ENCODE measurements at places on chromosomes 2 and 18.

GRCh38 chr2:65177751-65178442 lies 48.0 kb upstream of the RAB1A start:
- no peak for DNase-seq

DNA sequence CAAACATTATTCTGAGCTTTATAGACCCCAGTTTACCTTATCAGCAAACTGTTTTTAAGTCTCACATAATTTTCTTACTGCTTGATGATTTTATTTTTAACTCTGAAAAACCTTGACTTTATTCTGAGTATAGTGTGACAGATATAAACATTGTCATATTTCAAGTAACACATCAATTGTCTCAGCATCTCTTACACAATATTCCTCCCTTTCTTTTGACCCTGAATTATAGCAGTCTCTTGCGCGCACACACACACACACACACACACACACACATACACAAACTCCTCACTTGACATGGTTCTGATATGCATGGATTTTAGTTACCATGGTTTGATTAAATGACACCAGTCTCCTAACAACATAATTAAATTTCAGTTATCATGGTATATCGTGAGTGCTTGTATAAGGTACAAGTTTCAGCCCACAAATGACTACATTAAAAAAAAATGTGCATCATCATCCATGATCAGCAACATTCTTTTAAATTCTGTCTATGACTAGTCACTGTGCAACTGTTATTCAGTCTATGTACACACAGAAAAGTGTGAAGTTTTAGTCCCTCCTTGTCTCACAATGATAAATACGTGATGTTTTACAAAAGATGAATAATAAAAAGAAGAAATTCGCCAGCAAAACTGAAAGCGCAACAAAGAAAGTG lies 39.5 kb upstream of the TACR1 start:
- DNase-seq, result no peak

GRCh38 chr2:177242121-177242987 lies 22.2 kb downstream of the NFE2L2 start:
- no peak for DNase-seq

- no peak for DNase-seq
Observed at GRCh38 chr18:2914881-2915240, 68.1 kb downstream of the EMILIN2 start.

- DNase-seq, result no peak
Observed at GRCh38 chr2:43831543-43832294, 6.9 kb downstream of the ABCG5 start.

DNA sequence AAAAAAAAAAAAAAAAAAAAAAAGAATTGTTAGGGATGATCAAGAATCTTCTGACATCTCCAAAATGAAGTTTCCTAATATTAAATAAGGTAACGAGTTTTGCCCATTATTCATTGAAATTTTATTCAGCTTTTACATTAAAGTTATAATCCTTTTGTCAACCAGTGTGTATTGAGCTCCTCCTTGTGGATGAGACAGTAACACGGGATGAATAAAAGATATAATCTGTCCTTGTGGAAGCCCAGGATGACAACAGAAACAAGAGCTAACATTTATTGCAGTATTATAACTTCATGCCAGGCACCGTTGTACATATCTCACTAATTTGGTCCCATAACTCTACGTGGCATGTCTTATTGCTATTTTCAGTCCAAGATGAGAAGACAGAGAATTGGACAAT lies 33.4 kb upstream of the SERPINB7 start:
- no peak for DNase-seq

DNA sequence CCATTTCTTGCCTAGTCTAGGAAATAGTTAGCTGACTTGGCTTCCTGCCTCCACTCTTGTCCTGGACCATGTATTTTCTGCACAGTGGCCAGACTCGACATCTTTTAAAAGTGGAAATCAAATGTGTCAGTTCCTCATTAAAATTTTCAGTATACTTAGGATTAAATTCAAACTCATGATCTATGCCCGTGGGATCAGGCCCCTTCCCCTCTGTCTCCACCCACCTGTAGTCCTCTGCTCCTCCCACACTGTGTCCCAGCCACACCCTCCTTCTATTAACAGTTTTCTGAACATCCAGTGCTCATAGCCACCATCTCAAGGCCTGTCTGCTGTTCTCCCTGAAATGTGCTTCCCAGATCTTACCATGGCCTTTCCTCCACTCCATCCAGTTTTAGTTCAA lies 13.3 kb downstream of the ARHGAP25 start:
- no peak for DNase-seq

DNA sequence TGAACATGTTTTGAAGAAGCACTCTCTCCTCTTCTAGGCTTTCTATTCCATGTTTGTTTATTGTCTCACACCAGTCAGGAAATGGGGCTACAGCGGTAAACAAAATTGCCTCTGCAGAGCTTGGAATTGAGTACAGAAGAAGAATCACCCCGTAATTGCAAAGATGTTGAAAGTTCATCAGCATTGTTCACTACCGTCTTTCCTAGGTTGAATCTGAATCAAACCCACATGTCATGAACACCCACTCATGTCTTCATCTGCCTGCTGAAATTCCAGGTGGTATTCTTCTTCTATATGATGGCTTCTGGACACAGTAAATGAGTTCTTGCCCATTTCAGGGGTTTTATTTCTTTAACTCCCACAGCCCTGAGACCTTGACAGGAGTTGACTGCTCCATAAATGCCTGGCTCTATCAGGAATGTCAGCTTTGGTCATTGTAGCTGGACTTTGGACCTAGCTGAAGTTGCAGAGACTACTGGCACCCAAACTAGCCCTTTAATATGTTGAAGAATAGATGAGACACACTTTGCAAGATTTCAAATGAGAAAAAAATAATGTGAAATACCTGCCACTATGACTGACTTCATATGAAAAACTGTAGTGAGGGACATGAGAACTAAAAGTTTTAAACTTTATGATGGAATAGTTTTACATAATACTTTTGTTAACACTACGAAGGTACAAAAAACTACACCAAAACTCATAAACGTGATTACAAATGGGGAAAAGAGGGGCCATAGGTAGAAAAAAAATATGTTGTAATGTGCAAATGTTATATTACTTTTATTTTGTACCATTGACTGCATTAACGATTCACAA lies 1235.3 kb upstream of the ZEB2 start:
- no peak for DNase-seq

DNA sequence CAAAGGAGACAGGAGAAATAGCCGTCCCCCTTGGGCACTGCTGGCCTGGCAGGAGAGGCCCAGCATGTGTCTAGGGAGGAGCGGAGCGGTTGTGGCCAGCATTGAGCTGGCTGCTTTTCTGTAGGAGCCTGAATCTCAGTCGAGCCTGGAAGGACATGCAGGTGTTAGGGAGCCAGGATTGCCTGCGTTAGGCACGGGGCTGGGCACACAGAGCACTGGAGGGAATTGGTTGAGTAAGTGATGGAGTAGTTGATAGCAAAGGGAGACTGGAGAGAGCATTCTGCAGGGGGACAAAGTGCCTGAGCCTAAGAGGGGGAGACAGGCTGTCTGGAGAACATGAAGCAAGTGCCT lies 22.8 kb downstream of the ASAP2 start:
- DNase-seq, result no peak

DNA sequence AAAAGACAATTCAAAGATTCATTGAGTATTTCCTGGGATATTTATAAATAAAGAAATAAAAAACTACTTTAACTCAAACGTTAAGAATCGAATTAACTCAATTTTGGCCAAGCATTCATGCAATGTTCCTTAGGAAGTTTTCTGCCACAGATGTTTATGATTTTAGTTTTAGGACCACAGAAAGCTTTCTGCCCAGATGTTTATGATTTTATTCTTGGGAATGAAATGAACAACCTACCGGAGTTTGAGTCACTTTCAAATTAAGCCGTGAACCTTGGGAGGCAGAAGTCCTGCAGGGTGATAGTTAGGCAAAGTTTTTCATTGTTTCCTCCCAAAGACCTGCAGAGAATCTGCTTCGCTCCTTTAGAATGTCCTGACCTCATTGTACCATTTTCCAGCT lies 34.7 kb upstream of the MBP start:
- DNase-seq, result no peak

GRCh38 chr2:6828299-6828584 lies 37.5 kb downstream of the CMPK2 start:
- DNase-seq, result no peak

DNA sequence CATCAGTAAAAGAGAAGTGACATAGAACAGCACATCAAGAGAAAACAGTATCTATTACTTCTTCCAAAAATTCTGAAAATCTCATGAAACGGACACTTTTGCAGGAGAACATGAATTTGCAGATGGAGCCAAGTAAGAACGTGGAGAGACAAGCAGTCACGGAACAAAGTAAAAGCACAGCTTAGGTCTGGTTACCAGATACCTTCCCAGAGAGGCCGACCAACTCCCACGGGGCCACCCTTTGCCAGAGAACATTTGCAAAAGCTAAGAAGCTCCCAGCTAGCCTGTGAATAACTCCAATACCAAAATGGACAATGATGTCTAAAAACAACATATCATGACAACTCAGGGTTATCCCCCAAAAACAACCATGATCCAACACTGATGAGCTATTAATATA lies 38.9 kb downstream of the THAP4 start:
- no peak for DNase-seq

GRCh38 chr2:162092658-162093556 lies 18.9 kb upstream of the DPP4 start:
- no peak for DNase-seq

DNA sequence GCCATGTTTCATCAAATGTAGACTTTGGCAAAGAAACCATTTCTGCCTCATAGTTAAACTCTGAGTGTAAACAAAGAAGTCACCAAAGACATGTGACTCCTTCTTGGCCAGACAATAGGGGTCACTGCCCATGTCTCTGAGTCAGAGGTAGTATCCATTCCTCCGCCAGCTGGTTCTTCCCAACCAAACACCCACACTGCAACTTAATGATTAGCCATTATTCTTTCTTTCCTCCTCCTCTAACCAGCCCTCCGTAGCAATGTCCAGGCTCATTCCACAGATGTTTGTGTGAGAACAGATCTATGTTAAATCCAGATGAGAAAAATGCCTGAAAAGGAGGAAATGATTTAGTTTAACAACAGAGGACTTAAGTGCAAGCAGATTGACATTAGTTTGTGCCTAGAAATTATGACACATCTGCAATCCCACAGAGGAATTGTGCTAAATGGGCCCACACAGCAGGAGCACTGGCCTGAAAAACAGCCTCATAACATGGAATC lies 127.9 kb upstream of the SH3BP4 start:
- no peak for DNase-seq

- no peak for DNase-seq
Observed at GRCh38 chr2:201579536-201579935, 63.8 kb downstream of the TMEM237 start.

DNA sequence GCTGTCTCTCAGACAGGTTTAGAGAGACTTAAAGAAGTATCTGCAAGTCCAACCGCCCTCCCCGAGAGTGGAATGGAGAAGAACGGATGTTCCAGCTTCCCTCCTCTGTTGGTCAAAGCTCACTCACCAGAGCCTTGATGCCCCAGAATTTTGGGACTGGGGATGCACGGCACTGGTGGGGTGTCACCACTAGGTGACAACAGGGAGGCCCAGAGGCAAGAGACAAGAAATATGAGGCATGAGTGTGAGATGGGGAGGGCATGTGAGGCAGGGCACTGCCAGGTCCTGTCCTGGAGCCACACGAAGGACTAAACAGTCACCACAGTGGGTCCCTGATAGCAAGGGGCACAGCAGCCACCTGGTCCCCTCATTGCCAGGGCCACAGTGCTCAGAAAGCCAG lies 35.1 kb upstream of the SH3BP4 start:
- no peak for DNase-seq

DNA sequence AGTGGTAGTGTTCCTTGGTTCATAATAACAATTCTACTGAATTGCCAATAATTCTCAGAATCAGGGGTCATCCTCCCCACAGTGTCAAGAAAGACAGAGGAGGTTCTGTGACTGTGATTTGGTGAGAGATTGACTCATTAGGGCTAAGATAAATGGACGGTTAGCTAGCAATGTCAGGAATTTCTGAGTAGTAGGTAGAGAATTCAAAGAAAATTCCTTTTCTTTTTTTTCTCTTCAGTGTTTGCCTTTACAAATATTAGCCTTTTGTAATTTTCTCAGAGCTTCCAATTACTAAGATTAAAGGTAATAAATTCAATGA lies 16.8 kb upstream of the CRIM1 start:
- no peak for DNase-seq

DNA sequence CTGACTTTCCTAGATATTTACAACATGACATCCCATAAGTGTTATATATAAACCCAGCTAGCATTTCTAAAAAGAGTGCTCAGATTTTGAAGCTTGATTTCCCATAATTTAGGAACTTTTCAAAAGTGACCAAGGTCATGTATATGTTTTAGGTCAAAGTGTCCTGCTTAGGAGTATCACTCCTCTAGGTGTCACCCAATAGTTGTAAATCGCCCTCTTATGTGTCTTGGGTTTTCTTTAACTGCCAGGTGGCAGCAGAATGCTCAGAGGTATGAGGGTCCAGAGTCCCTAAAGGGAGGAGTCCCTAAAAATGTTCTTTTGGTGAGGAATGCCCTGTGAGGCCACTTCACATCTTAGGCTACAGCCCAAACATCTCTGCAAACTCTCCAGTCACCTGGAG lies 358.3 kb downstream of the CELF4 start:
- DNase-seq, result no peak

DNA sequence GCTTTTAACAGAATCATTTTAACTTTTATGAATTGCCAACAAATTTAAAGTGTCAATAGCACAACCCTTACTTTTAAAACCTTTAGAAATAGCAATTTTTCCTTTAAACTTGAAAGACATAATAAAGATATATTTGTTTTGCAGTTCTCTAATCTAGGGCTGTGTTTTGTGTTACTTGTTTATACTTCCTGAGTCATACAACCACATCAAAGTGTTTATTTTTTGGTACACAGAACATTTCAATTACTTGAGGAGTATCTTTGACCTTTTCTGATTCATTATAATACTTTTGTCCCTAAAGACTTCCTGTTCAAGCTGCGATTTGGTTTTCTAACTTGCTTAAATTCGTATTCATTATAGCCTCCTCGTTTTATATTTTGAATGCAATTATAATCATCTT lies 21.8 kb downstream of the TYW5 start:
- DNase-seq, result no peak

GRCh38 chr2:20538308-20539132 lies 91.6 kb downstream of the RHOB start:
- no peak for DNase-seq

GRCh38 chr18:77321823-77322805 lies 72.5 kb downstream of the GALR1 start:
- no peak for DNase-seq

DNA sequence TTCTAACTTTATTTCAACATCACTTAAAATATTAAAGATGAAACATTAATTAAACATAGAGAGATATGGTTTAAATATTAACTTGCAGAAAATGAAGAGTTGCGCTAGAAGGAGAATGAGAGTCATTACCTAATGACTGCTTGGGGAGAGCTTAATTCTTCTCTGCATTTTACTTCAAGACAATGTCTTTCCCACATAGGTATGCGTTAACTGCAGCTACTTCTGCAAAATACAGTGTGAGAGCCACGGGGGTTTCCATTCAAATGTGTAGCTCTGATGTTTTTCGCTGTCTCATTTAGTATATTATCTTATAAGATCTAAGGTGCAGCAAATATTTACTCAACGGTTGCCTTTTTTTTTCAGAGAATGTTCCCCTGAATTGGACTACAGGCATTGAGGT lies 126.7 kb downstream of the TMX3 start:
- no peak for DNase-seq

Data from CD4-positive, alpha-beta T cell treated with Interferon gamma for 1 hour (primary cell).